Iris pigment epithelial cell (primary cell): ENCODE measurements at places on chromosomes 1 and 21.

GRCh38 chr1:184754476-184755225 is at the start of gene EDEM3:
Gene EDEM3, minus strand, starts transcription at chr1:184754858. Its CDS starts 212 bp downstream, at chr1:184754646.
- peak; percentile 100 for DNase-seq

DNA sequence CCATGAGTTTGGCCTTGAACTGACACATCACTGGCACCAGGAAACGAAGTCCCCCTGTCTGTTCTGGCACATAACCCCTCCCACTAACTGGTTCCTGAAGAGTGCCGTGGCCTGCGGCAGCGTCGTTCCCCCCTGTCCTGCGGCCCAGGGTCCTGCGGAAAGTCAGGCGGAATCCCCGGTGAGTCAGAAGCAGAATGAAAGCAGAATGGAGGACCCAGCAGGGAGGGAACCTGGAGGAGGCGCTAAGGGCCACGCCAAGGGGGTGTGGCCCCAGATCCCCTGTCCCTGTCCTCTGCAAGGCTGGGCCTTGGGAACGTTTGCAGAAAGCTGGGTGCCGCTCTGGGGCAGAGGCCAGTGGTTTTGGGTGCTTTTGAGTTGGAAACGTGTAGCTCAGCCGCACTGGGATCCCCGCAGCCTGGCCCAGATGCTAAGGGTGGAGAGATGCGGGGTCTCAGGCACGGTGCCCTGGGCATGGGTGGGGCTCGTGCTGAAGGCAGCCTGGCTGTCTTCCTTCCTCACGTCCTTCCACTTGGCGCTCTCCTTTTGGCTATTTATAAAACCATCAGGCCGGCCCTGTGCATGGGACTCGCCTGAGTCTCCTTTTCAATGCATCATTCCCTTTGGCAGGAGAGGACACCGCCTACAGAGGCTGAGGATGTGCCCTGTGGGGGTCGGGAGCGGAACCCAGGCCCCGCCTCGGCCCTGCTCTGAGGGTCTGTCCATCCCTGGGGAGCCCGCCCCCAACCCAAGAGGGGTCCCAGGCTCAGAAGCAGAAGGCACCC is 36.2 kb downstream of the TP73 start:
- DNase-seq, result no peak

- peak; percentile 56 for DNase-seq
These were observed 558 bp downstream of the PFKL start for GRCh38 chr21:44300262-44300959.

DNA sequence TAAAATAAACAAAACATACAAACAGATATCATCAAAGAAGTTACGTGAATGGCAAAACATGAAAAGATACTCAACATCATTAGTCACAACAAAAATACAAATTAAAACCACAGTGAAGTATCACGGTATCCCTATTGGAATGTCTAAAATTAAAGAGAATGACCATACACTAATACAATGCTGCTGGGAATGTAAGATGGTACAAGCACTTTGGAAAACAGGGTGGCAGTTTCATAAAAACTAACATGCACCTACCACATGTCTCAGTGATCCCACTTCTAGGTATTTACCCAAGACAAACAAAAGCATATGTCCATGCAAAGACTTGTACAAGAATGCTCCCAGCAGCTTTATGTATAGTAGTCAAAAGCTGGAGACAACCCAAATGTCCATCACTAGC is 69.1 kb downstream of the HSF2BP start:
- peak; percentile 40 for DNase-seq

GRCh38 chr1:152995842-152996241 is 5.7 kb upstream of the SPRR3 start:
- no peak for DNase-seq
